ENCODE measurements at places on chromosomes 3 and 15. TPM values are rescaled to one million over a fixed set of nuclear protein-coding genes. Genes with fewer than 3 reads are reported as not detected.

GRCh38 chr3:193744822-193745684 lies 152.0 kb downstream of the OPA1 start:
- peaks cover 19% of the 10 kb centered on the region for H3K4me1 ChIP-seq
- no peak for DNase-seq
- no peaks in the 10 kb centered on the region for H3K27me3 ChIP-seq
- no peak overlapping the region for H3K27ac ChIP-seq

- DNase-seq = no peak
- H3K4me3 ChIP-seq = no peak overlapping the region
- H3K4me1 ChIP-seq = peaks cover 52% of the 10 kb centered on the region
- H3K36me3 ChIP-seq = no peaks in the 10 kb centered on the region
- H3K27me3 ChIP-seq = peaks cover 14% of the 10 kb centered on the region
- no peak overlapping the region for H3K27ac ChIP-seq
Measured at GRCh38 chr15:74820056-74820455, 6.4 kb upstream of the CPLX3 start.

DNA sequence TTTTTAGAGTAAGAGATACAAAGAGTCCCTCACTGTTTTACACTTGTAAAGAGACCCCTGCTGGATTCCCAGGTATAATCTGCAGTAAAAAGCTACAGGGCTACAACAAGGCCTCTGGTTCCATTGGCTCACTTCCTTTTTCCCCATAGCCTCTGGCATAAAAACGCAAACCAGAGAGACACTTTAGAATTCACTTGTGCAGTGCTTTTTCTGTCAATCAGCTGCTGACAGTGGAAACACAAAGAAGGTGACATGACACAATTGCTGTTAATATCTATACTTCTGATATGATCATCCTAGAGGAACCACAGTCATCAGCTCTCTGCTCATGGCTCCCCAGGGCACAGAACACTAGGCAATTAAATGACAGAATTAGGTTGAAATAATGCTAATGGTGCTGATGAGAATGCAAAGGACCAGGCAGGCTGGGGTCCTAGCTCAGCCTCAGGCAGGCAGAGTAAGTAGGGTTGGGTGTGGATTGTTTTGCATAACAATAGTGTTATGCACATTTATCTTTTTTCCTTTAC lies 667.9 kb upstream of the CFAP20DC start:
- no peak overlapping the region for H3K4me3 ChIP-seq
- no peaks in the 10 kb centered on the region for H3K27me3 ChIP-seq
- H3K36me3 ChIP-seq = no peaks in the 10 kb centered on the region
- H3K4me1 ChIP-seq = no peaks in the 10 kb centered on the region
- no peak for DNase-seq

- H3K4me3 ChIP-seq = no peak overlapping the region
- H3K4me1 ChIP-seq = no peaks in the 10 kb centered on the region
- DNase-seq = no peak
- H3K36me3 ChIP-seq = no peaks in the 10 kb centered on the region
- no peak overlapping the region for H3K27ac ChIP-seq
Measured at GRCh38 chr15:50046159-50046558, 72.9 kb downstream of the ATP8B4 start.

DNA sequence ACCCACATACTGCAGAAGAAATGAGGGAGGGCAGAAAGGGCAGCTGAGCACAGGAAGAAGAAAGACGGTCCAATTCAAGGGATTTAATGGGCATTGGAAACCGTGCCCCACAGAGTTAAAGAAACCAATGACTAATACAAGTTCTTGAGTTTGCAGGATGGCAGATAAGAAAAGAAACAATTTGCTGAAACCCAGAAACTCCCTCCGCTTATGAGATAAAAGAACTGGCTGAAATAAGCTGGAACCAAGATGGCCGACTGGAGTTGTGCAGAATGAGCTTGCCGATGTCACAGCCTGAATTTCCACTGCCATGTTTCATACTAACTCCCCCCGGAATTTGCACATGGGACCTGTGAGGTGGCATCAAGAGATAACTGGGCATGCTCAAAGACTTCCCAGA lies 47.1 kb downstream of the SCAP start:
- peaks cover 78% of the 10 kb centered on the region for H3K36me3 ChIP-seq
- no peak overlapping the region for H3K4me3 ChIP-seq
- H3K4me1 ChIP-seq = no peaks in the 10 kb centered on the region
- no peak for DNase-seq
- no peaks in the 10 kb centered on the region for H3K27me3 ChIP-seq
- no peak overlapping the region for H3K27ac ChIP-seq

DNA sequence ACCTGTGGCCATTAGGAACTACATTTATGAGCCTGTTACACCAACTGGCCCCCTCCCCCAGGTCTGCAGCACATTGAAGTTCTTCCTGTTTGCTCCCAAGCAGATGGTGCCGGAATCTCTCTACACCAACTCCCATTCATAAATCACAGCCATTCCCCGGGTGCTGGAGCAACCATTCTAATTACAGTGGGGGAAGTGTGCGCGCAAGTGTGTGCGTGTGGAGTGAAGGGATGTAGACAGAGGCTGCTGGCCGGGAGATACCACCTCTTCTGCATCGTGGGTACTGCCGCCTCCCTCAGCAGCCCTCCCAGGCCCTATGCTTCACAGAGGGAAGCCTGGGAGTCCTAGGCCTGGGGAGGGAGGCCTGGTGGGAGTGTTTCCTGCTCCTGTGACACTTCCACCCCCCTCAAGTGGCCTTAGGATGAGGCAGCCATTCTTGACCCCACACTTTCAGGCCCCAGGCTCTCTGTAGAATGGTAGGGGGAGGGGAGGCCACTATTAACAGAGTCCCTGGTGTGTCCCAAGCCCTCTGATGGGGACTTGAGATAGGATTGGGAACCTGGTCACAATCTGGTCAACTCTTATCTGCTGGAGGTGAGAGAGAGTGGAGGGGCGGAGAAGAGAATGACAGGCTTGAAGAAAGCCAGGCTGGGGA lies 69.1 kb downstream of the MAGEF1 start:
- DNase-seq = no peak
- H3K27me3 ChIP-seq = no peaks in the 10 kb centered on the region
- no peak overlapping the region for H3K4me3 ChIP-seq
- no peaks in the 10 kb centered on the region for H3K4me1 ChIP-seq
- H3K36me3 ChIP-seq = no peaks in the 10 kb centered on the region

- no peaks in the 10 kb centered on the region for H3K36me3 ChIP-seq
- H3K27ac ChIP-seq = no peak overlapping the region
- H3K4me3 ChIP-seq = no peak overlapping the region
- no peaks in the 10 kb centered on the region for H3K4me1 ChIP-seq
- no peaks in the 10 kb centered on the region for H3K27me3 ChIP-seq
- DNase-seq = no peak
Measured at GRCh38 chr3:159488602-159489001, 500.0 kb upstream of the IL12A start.

GASK1A gene
- 0.15 TPM for total RNA-seq

GOLGA8M gene
- total RNA-seq = 0.80 TPM

ITIH1 gene
- total RNA-seq = 0.53 TPM

Data from B cell (primary cell).